Jurkat, Clone E6-1 (cell line): ENCODE measurements at places on chromosomes 5 and 9.

DNA sequence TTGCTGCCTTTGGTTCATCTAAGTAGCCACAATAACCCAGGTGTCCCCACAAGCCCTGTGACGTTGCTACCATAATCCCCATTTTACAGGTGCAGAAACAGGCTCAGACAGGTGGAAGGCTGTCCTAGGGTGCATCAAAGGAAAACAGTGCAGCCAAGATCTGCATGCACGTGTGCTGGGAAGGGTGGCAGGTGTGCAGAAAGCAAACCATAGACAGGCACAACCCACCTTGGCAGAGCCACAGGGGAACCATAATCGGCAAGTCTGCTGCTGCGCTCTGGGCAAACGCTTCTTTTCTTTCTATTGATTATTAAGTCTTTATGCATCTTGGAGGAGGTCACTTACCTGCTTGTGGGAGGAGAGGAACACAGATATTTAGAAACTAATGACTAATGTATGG is 7.1 kb downstream of the NSG2 start:
- no peak for DNase-seq

DNA sequence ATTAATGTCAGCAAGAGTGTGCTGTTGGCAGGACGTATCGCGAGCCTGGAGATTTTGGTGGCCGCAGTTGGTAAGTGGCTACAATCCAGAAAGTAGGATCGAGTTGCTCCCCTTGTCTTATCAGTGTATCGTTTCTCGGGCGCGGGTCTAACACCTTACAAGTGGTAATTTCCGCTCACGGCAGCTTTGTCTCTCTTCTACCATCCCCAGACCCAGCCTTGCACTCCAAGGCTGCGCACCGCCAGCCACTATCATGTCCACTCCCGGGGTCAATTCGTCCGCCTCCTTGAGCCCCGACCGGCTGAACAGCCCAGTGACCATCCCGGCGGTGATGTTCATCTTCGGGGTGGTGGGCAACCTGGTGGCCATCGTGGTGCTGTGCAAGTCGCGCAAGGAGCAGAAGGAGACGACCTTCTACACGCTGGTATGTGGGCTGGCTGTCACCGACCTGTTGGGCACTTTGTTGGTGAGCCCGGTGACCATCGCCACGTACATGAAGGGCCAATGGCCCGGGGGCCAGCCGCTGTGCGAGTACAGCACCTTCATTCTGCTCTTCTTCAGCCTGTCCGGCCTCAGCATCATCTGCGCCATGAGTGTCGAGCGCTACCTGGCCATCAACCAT is 1.1 kb downstream of the PTGER4 start:
- DNase-seq = no peak

- DNase-seq = no peak
Measured at GRCh38 chr5:155676967-155677366, 650.0 kb upstream of the SGCD start.

GRCh38 chr5:115531787-115532367 is 12.7 kb downstream of the FEM1C start:
- DNase-seq = no peak

DNA sequence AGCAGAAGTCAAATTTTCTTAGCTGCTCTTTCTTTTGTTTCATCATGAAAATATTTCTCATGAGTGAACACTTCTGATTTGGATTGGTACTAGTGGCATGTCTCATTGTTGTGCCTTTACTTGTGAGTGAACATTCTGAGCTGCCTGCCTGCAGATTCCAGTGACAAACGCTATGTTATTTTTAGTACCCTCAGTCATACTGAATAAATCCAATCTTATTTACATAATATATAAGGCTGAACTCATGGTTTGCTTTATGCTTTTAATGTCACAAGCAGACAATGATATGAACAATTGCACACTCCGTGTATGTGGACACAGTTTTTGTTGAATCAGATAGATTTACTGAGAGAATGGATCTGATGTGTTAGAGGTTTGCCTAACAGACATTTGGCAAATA is 67.8 kb downstream of the ACTBL2 start:
- no peak for DNase-seq

DNA sequence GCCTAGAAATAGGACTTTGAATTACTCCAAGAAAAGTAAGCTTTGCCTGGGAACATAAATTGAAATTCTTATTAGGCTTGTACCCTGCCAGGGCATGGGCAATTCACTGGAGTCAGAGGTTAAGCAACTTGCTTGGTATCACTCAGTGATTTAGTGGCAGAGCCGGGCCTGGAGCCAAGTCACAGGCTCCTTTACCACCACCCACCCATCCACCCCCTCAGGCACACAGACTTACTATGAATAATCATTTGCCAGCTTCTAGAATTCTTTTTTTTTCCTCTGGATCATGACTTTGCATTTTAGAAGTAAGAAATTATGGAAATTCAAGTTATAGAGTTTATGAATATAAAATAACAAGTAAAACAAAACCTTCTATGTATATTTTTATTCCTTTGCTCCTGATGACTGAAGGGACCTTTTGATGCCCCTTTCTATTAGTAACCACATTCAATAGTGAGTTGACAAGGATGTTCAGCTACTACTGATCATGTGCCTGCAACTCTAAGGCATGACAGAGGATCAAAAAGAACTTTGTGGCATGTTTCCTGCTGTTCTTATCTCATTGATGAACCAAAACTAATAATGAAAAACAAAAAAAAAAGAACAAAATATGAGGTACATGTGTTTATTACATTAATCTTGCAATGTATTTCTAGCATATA is 614.7 kb downstream of the TLR4 start:
- no peak for DNase-seq

- no peak for DNase-seq
Measured at GRCh38 chr5:111472096-111472495, 40.2 kb downstream of the STARD4 start.

- DNase-seq = no peak
Measured at GRCh38 chr5:75366787-75367186, 29.8 kb downstream of the HMGCR start.

- no peak for DNase-seq
Measured at GRCh38 chr9:124812441-124812876, 35.5 kb downstream of the OLFML2A start.

DNA sequence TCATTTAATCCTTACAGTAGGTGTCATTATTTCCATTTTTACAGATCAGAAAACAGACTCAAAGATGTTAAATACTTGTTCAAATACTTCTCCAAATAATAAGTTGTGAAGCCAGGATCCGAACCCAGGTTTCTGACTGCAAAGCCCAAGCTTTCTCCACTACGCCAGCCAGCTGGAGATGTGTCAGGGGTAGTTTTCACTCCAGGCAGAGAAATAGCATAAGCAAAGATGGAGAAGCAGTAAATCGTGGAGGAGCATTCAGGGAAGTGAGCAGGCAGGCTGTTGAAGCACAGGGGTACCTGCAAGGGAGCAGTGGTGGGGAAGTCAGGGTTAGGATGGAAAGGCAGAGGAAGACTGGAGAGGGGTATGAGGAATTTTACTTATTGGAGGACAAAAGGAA is 2.9 kb downstream of the TLN1 start:
- no peak for DNase-seq

- no peak for DNase-seq
Measured at GRCh38 chr9:126501383-126502331, 112.1 kb upstream of the LMX1B start.
